ENCODE measurements at places on chromosomes 1 and 21.

GRCh38 chr21:17611414-17612022 lies 1.2 kb downstream of the BTG3 start:
- peak; percentile 74 for DNase-seq

DNA sequence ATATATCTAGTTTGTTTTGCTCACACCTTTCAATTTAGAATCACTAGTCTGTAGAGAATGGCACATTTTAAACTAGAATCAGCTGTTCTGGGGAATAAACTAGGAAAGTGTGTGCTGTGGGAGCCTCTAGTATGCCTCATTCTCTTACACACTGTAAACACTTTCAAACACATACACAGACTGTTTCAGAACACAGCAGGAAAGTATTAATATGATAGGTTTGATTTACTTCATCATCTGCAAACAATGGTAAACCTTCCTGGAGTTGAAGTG lies 67.1 kb upstream of the ABCG1 start:
- DNase-seq = no peak

DNA sequence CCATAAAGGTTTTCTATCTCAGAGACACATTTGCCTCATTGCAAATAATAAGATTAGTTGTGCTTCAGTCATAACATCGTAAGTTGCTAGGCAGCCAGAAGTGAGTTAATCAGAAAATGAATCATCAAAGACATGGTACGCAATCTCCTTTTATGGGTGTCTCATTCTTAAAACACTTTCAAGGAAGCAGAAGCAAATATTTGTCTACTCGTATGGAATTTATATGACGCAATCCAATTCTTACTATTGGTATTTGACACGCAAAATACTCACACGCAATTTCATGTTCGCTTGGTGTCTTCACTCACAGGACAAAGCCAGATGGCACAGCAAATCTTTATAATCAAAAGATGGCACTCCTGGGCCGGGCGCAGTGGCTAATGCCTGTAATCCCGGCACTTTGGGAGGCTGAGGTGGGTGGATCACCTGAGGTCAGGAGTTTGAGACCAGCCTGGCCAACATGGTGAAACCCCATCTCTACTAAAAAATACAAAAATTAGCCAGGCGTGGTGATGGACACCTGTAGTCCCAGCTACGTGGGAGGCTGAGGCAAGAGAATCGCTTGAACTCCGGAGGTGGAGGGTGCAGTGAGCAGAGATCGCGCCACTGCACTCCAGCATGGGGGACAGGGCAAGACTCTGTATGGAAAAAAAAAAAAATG lies 56.4 kb downstream of the HLCS start:
- DNase-seq = no peak

DNA sequence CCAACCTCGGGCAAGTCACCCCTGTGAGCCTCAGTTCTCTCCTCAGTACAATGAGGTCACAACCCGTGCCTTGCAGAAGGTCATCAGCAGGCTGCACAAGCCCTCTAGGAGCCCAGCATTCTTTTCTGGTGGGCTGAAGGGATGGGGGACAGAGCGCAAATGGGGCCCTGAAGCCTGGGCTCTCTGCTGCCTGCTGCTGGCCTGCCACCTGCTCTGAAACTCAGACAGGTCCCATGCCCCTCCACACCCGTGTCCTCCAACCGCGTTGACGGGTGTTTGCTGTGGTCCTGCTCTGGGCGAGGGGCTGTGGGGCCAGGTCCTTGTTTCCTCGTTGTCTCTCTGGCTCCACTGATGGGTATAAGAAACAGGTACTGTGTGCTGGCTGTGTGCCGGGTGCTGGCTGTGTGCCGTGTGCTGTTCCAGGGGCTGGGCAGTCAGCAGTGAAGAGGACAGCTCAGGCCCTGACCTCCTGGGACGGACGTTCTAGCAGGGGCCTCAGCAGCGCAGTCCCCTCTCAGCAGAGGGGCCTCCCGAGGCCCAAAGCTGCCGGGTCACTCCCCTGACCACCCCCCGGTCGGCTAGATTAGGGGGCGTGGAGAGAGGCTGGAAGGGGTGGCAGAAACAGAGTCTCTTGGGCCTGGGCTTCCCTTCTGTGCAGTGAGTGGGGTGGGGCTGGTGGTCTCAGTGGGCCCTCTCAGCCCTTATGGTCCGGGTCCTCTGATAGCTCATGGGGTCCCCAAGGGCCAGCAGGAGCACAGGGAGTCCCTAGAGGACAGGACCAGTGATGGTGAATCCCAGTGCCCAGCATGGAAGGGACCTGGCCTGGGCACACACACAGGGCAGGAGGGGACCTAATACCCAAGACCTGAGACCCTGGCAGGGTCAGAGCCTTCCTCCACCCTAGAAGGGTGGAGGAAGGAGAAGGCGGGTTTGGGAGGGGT lies 42.1 kb downstream of the DMRTB1 start:
- DNase-seq = no peak

- no peak for DNase-seq
Observed at GRCh38 chr1:64933296-64934070, 32.9 kb downstream of the JAK1 start.

DNA sequence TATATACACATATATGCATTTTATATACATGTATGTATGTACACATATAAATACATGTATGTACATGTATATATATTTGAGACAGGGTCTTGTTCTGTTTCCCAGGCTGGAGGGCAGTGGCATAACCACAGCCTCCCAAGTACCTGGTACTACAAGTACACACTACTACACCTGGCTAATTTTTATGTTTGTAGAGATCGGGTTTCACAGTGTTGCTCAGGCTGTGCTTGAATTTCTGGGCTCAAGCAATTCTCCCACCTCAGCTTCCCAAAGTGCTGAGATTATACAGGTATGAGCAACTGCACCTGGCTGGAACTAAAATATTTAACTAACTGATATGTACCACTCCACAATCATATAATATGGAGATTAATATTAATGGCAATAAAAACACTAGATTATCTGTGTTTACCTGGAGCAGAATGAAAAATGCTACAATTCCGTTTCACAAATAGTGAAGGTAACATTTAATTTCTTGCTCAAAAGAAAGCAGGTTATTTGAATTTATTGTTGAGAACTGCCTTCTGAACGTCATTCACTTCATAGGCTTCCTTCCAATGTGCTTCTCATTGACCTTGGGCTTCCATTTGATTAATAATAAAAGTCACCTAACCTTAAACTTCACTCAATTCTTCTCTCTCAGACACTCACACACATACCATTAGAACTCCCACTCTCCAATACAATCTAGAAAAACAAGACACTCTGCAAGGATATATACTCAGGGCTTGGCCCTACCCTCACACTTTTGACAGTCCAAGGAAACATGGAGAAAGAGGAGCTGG lies 57.0 kb downstream of the PTGER3 start:
- no peak for DNase-seq

DNA sequence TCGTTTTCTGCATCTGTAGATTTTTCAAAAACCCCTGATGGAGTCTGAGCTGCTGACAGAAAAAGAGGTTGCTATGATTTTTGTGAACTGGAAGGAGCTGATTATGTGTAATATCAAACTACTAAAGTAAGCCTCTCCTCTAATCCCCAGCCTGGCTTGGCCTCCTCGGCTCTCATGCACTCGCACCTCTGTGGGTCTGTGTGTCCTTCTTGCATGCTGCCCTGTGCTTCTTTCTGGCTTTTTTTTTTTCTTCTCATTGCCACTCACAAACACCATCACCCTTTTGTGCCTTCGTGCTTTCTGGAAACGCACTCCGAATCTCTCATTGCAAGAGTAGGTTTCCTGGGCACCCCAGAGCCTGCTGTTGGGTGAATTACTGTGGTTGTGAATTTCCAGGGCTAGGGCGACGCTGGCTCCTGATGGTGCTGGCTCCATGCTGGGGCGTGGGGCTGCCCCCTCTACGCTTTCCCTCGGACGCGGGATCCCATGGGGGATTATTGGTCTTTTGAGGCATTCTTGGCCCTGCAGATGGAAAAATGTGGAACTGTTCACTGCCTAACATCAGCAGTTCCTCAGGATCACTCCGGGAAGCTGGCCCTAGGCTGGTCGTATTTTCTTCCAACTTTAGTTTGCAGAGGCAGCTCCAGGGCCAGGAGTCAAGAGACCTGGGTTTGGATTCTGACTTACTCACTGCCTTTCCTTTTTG lies 56.8 kb downstream of the ATP5PO start:
- DNase-seq = no peak

DNA sequence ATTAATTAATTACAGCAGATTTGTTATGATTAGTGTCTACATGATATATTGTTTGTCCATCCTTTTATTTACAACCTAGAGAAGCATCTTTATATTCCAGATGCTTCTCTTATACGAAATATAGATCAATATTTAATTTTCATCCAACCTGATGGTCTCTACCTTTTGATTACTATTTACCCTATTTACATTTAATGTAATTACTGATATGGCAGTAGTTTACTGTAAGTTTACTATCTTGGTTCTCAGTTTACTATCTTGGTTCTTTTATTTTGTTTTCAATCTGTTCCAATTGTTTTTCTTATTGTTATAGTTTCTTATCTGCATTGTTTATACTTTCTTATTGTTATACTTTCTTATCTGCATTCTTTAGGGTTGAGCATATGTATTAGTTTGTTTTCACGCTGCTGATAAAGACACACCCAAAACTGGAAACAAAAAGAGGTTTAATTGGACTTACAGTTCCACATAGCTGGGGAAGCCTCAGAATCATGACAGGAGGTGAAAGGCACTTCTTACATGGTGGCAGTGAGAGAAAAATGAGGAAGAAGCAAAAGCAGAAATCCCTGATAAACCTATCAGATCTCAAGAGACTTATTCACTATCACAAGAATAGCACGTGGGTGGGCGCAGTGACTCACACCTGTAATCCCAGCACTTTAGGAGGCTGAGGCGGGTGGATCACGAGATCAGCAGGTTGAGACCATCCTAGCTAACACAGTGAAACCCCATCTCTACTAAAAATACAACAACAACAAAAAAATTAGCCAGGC lies 28.9 kb downstream of the FAF1 start:
- no peak for DNase-seq

DNA sequence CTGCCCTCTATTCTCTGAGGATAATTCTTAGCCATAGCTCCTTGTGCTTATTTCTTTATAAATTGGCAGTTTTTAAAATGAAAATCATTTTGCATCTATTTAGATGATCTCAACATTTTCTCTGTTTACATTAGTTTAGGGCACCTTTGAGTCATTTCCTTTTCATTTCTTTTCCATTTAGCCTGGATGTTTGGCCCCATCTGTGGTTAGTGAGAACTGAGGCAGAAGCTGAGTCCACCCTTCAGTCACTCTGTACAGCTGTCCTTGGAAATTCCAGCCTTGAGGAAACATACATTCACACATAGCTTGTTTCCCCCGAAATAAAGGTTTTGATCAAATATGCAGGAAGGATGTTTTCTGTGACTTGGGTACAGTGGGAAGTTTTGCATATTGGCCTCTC lies 123.7 kb downstream of the NTNG1 start:
- DNase-seq = no peak

DNA sequence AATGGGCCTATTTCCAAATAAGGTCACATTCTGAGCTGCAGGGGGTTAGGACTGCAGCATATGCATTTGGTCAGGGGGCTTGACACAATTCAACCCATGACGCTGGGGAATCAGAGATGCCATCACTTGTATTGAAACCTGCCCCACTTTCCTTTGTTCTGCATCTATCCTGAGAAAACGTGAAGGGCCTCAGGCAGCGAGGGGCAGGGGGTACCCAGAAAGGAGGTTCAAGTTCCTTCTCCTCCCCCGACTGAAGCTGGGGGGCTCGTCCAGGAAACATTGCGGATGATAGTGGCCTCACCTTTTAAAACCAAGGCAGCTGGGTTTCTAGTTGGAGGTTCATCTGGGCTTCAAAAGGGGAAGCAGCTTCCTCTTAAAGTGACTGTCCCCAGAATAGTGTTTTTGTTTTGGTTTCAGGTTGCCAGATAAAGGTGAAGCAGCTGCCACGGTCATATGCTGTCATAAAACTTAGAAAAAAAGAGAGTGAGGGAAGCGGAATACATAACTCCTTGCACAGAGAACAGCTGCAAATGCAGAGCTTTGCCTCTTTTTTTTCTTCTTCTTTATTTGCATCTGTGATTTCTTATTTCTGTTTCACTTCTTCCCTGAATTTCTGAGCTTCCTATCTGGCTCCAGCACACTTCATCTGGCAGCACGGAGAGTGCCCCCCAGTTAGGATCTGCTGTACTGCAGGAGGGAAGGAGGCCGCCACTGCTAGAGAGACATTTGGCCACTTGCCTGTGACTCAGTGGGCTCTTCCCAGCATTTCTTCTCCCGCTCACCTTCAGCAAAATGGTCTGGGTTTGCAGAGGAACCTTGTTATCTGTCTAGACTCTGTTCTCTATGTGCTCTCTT lies 142.0 kb downstream of the AJAP1 start:
- no peak for DNase-seq

GRCh38 chr1:183632964-183633363 lies 2.6 kb downstream of the ARPC5 start:
- DNase-seq = no peak

GRCh38 chr1:109490029-109490933 lies 3.6 kb upstream of the CYB561D1 start:
- peak; percentile 86 for DNase-seq

DNA sequence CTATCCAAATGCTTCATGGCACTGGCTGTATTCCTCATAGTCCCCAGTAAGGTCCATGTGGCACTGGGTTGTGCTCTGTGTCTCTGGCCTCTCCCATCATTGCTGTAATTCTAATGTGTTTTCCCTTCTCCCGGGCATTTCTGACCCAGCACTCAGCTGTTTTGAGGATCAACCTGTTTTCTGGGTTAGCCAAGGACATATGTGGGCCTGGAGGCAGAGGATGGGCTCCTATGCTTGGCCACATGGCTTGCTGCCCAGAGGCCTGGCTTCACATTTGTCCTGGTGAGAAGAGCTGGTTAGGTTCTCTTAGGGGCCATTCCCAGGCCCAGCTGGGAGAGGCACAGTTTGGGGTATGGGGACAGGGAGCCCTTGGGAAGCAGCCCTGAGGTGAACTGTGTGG lies 103.1 kb downstream of the FAM78B start:
- no peak for DNase-seq

DNA sequence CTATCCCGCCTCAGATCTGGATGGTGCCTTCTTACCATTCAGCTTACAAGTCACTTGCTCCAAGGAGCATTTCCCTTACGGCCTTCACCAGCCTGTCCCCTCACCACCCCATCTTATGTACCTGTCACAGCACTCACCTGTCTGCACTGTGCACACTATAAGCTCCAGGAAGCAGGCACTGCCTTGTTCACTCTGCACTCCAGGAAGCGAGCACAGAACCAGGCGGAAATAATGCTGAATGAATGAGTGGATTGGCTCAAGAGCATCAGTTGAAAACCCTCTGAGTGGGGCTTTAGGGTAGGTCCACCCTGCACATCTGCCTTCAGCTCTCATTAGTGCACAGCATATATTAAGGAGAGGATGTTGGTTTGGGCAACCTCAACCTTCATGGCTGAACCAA lies 8.9 kb upstream of the RYR2 start:
- no peak for DNase-seq

- DNase-seq = no peak
Observed at GRCh38 chr1:164823486-164824279, 264.7 kb downstream of the PBX1 start.

GRCh38 chr21:45364468-45365185 lies 40.3 kb upstream of the COL18A1 start:
- no peak for DNase-seq

GRCh38 chr1:33008051-33008914 lies 28.4 kb downstream of the AK2 start:
- DNase-seq = no peak

Data from stimulated activated effector memory CD8-positive, alpha-beta T cell treated with anti-CD3 and anti-CD28 coated beads, Interleukin-12 subunit alpha, Interleukin-12 subunit beta, amount 100 ng/mL, for 72 hours (primary cell).